ENCODE measurements at places on chromosomes 5 and 9.
A peak's percentile ranks its signal among the peaks of the same experiment; 100 is the strongest.

DNA sequence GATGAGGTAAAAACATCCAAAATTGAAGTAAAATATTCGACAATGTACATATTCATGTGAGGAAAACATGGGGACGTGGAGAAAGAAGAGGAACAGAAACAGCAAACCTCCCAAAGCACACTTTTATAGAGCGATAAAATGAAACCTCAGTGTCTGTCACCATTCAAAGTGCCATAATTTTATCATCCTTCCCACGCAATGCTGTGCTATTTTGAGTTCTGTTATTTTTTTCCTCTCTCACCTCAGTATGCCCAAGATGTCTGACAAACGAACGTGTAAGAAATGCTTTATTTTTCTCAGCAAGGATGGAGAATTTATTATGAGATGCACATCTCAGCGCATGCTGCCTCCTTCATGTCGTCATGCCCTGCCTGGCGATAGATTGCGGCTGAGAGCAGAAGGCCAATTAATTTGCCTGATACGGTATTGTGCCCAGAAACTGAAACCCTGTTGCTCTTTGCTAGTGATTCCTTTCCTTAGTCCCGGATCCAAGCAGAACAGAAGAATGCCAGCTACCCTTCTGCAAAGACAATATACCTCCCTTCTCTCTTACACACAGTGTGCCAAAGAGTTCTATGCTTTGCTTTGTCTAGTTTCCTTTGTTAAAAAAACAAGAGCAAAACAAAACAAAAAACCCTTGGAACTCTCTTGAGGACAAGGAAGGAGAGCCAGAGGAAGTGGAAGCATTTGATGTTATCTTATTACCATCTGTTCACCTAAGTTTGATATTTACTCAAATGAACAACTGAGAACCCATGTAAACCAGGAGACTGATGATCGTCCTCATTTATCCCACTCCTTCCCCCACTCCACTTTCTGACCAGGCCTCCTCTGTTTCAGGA is 192.4 kb downstream of the SEMA6A start:
- no peak for DNase-seq

DNA sequence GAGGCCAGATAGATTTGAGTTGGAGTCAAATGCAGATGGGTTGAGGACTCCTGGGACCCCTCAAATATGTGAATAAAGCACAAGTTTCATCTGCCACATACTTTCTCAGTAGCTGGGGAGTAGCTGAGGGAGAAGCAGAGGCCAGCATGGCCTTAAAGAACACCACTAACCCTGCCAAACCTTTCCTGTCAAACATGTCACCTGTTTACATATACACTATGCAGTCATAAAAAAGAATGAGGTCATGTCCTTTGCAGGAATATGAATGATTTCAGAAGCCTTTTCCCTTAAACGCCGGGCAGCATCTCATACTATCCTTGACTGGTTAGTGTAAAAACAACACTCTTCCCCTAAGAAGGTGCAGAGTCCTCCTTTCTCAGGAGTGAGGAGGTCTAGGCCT is 25.2 kb upstream of the HSD17B4 start:
- DNase-seq: no peak

GRCh38 chr9:33750307-33750838 is 45.0 kb upstream of the PRSS3 start:
- DNase-seq: no peak

DNA sequence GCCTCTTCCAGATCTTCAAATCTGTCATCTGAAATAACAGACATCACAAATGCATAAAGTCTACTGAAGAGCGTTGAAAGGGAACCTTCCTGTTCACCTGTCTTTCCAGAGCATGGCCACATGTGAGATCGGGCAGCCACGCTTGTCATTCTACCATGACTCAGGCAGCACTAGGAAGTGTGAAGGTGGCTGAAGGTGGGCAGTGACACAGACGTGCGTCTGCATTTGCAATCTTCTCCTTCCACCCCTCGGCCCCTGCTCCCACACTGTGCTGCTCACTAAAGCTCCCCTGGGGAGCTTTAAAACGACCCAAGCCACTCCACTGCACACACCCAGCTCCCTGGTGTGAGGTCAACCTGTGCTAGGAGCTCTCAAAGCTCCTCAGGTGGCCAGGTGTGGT is 2.5 kb downstream of the ENTR1 start:
- no peak for DNase-seq

DNA sequence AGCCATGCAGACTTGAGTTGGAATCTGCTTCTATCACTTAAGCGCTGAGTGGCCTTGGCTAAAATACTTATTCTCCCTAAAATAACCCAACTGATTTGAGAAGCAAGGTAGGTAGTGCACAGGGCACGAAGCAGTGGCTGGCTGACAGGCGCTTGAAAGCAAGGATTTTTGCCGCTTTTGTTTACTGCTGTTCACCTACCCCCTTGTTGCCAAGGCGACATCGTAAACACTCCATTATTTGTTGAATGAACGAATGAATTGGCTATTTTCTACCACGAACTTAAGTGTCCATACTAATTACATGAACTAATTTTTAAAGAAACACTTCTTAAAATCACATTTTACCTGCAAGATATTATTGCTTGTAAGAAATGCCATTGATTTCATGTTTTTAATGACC is 98.0 kb downstream of the ANKH start:
- no peak for DNase-seq

GRCh38 chr9:126519660-126520420 is 93.9 kb upstream of the LMX1B start:
- no peak for DNase-seq

- DNase-seq: peak; percentile 7
Observed at GRCh38 chr9:120916588-120916987, 10.0 kb downstream of the TRAF1 start.

GRCh38 chr5:139897342-139897741 is 101.7 kb downstream of the PSD2 start:
- no peak for DNase-seq

DNA sequence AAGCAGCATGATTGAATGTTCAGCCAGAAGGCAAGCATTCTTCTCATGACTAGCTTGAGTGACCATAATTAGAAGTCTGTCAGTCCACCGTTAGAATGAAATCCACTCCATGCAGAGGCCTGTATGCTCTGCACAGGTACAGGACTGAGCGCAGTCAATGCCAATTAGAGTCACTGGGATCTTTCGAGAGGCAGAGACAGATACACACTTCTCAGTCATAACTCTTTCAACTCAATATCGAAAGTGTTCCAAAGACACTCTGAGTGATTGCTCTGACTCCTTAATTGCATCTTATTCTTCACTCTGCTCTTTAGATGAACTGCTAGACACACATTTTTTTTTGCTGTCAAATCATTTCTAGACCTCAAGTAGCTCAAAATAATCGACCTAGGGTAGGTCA is 203.6 kb downstream of the GABRB2 start:
- no peak for DNase-seq

- DNase-seq: no peak
Observed at GRCh38 chr9:85941966-85942912, 1.3 kb downstream of the NAA35 start.

- DNase-seq: no peak
Observed at GRCh38 chr5:66742896-66743247, 146.7 kb downstream of the MAST4 start.

DNA sequence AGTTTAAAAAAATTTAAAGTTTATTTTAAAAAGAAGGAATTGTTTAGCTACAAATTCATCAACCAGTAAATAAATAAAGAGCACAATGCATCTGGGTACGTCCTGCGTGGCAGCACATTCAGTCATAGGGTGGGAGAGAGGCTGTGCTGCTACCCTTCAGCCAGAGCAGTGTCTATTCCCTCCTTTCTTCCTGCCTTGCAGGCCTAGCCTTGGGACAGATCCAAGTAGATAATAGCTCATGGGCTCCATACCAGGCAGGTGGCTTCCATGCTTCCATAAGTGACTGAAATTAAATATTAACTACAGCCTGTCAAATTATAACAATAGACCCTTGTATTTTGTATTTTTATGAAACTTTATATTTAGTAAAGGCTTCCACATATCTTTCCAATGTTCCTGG is 408.3 kb upstream of the RGMB start:
- no peak for DNase-seq

DNA sequence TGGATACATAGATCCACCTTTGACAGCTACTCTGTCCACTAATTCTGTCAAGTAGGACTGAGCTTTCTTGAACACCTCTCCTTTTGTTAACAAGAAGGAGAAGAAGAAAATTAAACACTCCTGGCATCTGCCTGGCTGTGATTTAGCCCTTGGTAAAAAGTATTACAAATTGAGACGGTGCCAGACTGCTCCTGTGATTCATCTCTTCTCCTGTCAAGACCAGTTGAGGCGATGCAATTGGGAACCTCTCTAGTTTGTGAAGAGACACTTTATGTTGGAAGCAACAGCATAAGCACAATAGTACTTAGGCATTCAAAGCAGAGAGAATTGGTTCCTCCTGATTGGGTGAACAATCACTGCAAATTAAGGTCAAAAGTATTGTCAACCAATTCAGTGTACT is 72.7 kb downstream of the GHR start:
- DNase-seq: peak; percentile 70

GRCh38 chr5:127758766-127759283 is 55.6 kb downstream of the CCDC192 start:
- DNase-seq: no peak

GRCh38 chr9:36045610-36046009 is 8.9 kb downstream of the RECK start:
- no peak for DNase-seq

DNA sequence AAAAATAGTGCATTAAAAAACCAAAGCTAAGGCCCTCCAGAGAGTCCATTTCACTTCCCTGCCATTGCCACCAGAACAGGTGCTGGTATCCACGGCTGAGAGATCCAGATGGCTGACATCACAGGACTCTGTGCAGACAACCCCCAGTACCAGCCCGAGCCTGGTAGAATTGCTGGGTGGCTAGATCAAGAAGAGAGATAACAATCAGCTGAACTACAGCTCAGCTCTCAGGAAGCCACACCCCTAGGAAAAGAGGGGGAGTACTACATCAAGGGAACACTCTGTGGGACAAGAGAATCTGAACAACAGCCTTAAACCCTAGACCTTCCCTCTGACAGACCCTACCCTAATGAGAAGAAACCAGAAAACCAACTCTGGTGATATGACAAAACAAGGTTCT is 73.8 kb upstream of the SLIT3 start:
- DNase-seq: no peak

GRCh38 chr9:76049341-76049740 is 158.9 kb downstream of the PCSK5 start:
- no peak for DNase-seq

DNA sequence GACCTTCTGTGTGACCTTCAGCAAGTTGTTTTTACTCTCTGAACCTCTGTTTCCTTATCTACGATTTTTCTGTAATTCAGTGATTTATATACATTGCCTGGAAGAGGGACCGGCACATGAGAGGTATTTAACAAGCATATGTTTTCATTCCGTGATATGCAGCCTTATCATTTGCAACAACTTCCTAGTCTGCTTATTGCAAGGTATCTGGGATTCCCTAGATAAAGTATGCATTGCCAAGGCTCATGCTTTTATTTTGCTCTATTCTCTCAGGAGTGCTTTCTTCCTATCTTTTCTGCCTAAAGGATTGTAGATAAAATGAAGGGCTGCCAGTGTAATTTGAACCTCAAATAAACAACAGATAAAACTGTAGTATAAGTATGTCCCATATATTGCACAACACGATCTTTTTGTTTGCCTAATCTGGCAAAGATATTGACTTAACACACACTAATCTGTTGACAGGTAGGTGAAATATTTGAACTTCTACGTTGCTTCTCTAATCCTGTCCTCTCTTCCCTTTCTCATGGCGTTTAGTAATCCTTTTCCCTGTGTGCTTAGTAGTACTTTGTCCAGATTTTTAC is 377.2 kb upstream of the TNC start:
- no peak for DNase-seq

DNA sequence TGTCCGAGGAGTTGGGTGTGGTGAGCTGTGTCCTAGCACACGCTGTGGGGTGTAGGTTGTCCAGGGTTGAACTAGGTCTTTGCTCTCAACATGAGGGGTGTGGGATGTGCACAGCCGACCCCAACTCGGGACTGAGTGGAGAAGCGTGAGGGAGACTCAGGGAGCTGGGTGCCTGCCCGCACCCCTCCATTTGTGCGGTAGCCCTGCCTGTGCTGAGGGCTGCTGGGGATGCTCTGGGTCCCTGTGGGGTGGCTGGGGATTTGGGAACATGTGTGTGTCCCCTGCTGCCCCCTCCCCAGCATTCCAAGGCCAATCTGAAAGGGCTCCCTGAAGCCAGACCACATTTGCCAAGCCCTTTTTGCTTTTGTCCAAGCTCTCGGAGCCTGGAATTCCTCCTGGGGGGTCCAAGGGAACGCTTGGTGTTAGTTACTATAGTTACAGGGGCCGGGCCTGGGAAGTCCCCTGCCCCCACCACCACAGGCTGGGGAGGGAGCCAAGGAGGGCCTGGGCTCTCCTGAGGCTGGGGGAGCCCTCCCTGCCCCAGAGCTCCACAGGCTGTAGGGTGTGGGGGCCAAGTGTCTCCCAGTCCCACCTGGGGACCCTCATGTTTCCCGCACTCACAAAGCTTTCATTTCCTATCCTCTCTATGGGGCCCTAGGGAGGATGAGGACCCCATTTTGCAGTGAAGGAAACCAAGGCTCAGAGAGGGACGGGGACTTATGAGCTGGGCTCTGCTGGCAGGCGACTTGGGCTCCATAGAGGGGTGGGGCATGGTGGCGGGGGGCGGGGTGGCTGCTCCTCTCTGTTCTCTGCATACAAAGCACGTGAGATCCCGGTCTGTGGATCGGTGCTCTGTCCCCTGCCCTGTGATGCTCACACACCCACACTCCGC is 1.1 kb downstream of the CRB2 start:
- no peak for DNase-seq

GRCh38 chr5:75389430-75389829 is 52.4 kb downstream of the HMGCR start:
- DNase-seq: no peak

GRCh38 chr5:148398698-148399121 is 15.0 kb downstream of the FBXO38 start:
- DNase-seq: no peak

- no peak for DNase-seq
Observed at GRCh38 chr9:91782708-91783214, 167.3 kb downstream of the ROR2 start.

DNA sequence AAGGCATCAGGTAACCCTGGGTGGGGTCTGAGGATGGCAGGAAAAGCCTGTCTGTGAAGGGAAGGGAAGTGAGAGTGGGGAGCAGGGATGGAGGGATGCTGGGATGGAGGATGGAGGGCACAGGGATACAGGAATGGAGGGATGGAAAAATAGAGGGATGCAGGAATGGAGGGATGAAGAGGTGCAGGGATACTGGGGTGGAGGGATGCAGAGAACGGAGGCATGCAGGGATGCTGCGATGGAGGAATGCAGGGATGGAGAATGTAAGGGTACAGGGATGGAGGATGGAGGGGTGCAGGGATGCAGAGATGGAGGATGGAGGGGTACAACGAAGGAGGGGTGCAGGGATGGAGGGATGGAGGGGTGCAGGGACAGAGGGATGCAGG is 9.1 kb downstream of the PTGES2 start:
- DNase-seq: no peak

DNA sequence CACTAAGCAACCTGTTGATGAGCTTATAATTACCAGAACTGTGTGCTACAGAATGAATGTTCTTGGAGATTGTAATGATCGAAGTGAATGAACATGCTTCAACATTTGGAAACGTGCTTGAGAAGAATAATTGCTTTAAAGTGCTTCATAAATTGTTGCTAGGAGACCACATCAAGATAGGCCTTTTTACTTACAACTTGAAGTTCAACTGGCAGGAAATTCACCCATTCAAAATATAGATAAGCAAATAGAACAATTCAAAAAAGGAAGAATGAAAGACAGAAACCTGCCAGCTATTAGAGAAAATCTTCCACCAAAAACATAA is 38.0 kb upstream of the SLC44A1 start:
- no peak for DNase-seq
